ENCODE measurements at places on chromosomes 5 and 9.

DNA sequence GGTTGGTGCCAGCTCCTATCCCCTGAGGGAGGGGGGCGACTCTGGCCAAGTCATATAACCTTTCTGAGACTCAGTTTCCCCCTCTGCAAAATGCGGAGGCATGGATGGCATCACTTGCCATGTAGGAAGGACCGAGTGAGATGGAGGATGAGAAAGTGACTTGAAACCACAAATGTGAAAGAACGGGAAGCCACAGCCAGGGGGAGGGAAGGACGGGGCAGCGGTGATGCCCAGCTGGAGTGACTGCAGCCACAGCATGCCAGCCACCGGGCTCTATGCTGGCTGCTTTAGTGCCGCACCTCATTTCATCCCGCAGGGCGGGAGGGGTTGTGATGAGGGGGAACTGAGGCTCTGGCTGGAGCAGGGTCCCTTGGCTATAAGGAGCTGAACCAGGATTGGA lies 74.5 kb downstream of the HMCN2 start:
- no peak for DNase-seq

- peak; percentile 27 for DNase-seq
Observed at GRCh38 chr5:130168211-130168610, 263.9 kb downstream of the CHSY3 start.

DNA sequence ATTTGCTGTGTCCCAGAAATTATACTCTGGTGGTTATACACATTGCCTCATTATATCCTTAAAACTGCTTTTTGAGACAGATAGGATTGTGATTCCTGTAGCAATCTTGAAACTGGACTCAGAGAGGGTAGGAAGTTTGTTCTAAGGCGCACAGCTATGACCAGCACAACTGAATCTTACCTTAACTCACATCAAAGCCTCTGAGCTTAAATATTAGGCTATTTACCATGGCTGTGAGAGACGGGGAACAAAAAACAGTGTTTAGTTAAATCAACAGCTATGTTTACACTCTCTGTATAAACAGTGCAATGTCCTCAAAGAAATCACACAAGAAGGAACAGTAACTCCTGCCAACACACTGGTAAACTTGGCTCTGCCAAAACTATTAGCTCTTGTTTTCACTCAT lies 50.9 kb upstream of the TUT7 start:
- no peak for DNase-seq

DNA sequence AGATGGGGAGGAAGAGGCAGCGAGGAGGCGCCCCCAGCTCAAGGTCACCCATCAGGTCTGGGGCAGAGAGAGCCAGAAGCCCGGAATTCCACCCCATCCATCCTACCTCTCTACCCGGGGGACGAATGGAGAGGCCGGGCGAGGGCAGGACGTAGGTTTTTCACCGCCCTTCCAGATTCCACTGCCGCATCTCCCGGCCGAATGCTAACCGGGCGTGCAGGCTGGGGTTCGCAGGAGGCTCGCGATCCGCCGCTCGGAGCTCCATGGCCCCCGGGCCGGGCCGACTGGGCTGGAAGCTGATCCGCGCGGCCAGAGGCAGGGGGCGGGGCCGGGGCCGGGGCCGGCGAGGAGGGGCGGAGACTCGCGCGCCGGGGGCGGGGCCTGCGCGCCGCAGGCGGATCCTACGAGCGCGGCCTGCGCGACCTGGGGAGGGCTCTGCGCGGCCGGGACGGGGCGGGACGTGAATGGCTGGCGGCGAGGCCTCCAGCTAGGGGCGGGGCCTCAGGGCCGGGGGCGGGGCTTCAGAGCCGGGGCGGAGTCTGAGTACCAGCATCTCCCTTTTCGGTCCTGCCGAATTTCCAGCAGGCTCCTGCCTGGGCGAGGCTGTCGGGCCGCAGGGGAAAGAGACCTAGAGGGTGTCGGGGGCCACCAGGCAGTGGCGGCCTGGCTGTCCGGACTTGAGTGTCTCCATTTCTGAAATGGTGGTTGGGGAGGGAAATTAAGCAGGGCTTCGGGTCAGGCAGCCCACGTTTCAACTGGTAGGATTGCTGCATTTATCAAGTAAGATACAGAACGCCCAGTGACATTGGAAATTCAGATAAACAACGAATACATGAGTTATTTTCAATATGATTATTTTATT lies at the start of gene ST6GALNAC4:
Gene ST6GALNAC4 (minus strand): TSS at position 322 of the 862 bp plus-strand sequence. CDS start 622 bp downstream, outside the sequence.
- no peak for DNase-seq

GRCh38 chr5:140926443-140927227 lies 536 bp downstream of the PCDHAC1 start:
- no peak for DNase-seq

DNA sequence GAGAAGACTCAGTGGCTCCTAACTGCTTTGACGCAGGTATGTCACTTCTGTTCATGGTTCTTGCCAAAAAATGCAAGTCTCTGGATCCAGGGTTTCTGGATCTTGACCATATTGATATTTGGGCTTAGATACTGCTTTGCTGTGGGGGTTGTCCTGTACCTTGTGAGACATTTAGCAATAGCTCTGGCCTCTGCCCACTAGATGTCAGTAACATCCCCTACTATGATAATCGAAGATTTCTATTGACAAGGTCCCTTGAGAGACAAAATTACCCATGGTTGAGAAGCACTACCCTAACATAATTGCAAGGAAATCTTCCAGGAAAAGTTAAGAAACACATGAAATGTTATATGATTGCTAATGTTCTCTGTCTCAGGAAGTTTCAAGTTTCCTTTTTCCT lies 285.4 kb downstream of the TMEM232 start:
- DNase-seq: peak; percentile 24

GRCh38 chr9:4035777-4036176 lies 264.1 kb downstream of the GLIS3 start:
- no peak for DNase-seq

- no peak for DNase-seq
Observed at GRCh38 chr9:95830768-95831167, 44.7 kb upstream of the ERCC6L2 start.

DNA sequence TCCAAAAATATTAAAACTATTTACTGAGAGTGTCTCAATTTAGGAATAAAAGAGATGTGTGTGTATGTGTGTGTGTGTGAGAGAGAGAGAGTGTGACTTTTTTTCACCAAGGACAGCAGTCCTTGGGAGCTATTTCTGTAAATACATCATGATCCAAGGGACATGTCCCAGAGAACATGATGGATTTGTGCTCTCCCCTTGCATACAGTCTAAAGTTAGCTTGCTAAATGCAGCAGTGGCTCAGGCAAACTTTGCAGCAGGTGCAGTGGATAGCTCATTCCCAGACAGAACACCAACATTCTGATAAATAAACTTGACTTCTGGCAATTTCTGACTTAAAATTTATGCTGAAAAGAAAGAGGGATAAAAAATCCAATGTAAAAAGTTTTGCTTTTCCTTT lies 55.4 kb upstream of the SGCD start:
- no peak for DNase-seq

- no peak for DNase-seq
Observed at GRCh38 chr9:101443364-101443771, 7.8 kb upstream of the ALDOB start.

- no peak for DNase-seq
Observed at GRCh38 chr5:7714119-7714518, 136.8 kb downstream of the CFAP90 start.

DNA sequence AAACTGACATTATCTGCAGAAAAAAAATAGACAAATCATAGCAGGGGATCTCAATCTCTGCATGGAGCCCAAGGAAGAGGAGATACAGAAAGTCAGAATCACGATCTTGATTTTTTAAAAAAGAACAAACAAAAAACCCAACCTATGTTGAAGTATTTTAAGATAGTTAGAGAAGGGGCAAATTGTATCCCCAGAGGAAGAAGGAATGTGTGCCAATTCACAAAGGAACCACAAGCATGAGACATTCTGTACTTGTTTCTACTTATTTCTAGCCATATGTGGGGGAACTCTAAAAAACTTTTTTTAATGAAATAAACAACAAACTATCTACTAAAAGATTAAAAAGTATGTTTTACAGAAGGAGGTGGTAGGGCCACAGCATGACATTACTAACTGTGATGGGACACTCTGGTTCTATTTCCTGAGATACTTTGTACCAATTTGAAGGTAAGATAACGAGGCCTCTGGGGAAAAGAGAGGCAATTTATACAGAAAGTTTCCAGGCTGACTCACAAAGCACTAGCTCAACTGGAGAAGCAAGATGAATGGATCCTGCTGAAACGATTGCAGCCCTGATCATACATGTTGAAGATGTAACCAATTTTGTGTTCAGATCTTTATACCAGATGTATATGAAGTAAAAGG lies 22.5 kb downstream of the RANBP3L start:
- no peak for DNase-seq

- no peak for DNase-seq
Observed at GRCh38 chr9:89721971-89722530, 117.2 kb downstream of the GADD45G start.

GRCh38 chr5:180472269-180472668 lies 21.9 kb upstream of the CNOT6 start:
- no peak for DNase-seq

- DNase-seq: no peak
Observed at GRCh38 chr5:171158581-171158980, 150.5 kb upstream of the TLX3 start.

GRCh38 chr9:130172858-130173665 lies 858 bp downstream of the NCS1 start:
- no peak for DNase-seq

DNA sequence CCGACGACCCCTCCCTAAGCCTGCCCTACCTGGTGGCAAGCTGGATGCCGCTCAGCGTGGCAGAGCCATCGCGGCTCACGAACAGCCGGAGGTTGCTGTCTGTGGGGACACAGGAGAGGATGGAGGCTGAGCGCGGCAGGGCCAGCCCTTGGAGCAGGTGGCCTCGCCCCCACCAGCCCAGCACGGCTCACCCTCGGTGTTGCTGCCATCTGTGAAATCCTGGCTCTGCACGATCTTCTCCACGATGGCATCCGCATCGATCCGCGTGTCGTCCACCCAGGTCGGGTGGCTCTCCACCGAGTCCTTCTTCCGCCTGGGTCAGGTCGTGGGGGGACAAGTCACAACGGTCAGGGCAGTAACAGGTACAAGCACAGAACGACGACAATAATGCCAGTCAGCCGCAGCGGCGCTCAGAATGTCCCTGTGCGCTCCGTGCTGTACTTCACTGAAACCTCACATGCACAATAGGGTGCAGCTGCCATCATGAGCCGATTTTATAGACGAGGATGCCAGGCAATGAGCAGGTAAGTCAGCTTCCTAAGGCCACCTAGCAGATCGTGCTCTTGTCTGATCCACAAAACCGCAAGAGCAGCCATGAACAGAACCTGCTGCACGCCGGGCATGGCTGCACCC lies 7.0 kb upstream of the DPM2 start:
- no peak for DNase-seq

DNA sequence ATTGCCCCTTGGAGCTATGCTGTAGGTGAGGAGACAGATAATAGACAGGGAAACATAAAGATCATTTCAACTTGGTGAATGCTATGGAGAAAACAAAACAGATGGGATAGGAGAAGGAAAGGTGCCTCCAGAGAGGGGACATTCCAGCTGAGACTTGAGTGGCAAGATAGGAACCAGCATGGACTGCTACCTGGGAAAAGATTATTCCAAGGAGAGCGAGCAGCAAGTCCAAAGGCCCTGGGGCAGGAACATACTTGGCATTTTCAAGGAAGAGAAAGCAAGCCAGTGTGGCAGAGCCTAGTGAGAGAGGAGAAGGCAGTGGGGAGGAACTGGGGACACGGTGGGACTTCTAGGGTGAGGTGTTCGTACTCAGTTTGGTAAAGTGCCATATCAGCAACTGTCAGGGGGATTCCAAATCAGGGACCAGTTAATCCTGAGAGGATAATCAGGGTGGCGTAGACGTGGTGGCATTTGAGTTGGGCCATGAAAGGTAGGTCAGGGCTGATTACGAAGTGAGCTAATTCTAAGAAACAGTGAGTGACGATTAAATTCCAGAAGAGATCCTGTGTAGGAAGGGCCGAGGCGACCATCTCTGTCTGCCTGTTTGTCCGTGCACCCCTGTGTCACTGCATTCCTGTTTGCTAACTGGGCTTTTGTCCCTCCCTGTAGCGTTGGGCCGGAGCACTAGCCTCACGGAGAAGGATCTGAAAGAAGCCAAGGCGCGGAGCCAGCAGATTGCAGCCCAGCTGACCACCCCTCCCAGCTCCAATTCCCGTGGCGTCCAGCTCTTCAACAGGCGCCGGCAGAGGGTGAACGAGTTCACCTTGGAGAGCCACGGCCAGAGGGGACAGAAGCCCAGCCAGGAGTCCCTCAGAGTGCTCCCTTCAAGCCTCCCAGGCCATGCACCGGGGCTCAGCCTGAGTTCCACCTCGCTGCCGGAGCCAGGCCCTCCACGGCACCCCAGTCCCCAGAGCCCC lies 7.1 kb downstream of the SYNPO start:
- no peak for DNase-seq

GRCh38 chr5:147481874-147482705 lies 27.8 kb downstream of the DPYSL3 start:
- no peak for DNase-seq

DNA sequence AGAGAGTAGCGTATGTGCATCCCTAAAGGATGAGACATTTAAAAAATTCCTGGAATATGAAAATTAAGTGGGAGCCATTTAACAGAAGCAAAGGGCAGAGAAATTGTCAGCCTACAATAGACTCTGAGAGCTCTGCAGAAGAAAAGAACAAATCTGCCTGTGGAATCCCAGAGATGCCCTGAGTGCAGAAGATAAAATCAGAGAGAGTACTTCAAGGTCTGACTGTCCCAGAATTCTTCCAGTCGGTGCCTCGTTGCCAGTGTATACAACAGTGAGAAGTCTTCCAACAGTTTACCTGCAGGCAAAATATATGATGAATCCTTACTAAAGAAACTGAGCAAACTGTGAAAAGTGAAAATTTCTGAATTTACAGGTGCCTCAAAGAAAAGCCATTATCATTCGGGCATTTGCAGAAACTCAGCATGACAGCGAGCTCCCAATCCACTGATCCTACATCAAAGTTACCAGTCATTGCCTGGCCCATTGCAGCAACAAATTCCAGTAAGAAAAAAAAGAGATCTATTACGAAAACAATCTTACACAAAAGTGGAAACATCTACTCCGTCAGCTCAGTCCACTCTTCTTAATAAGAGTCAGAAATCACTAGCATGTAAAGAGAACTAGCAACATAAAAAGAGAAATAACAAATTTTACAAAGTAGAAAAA lies 92.8 kb upstream of the VCAN start:
- DNase-seq: no peak

- DNase-seq: no peak
Observed at GRCh38 chr9:113566712-113567071, 103.2 kb downstream of the RGS3 start.

- no peak for DNase-seq
Observed at GRCh38 chr5:88188458-88189132, 80.0 kb downstream of the TMEM161B start.

GRCh38 chr5:16260000-16260399 lies 80.4 kb upstream of the MARCHF11 start:
- DNase-seq: no peak

DNA sequence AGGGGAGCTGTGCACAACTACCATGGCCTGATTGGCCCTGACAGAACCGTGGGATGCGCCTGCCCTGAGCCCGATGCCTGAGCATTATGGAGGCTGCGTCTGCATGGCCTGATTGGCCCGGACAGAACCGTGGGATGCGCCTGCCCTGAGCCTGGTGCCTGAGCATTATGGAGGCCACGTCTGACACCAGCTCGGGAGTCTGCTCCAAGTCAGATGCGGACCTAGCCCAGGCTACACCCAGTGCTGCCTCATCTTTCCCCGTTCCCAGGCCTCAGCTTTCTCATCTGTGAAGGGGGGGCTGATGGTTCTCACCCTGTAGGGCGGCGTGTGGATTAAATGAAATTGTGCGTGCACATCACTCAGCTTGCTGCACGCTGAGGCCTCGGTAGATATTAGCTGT lies 7.3 kb downstream of the CEP72 start:
- no peak for DNase-seq
